Retina (tissue), 1 donor: ENCODE measurements at places on chromosomes 5 and 9.

GRCh38 chr5:14028938-14029584 is 84.6 kb upstream of the DNAH5 start:
- DNase-seq = no peak

DNA sequence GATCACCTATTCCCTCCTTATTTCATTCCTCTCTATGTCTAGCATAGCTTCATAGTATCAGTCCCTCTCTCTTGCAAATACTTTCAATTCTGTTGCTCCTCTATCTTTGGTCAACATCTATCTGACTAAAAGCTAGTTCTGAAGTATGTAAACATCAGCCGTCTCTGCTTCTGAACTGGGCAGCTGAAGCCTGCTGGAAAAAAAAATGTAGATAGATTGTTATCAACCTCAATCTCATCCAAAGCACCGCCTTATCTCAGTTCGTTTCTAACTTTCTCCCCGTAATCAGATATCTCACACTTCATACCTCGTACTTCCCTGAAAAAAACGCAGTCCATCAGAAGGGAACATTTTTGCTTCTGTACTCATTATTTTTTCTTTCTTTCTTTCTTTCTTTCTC is 4.5 kb upstream of the SEMA6A start:
- no peak for DNase-seq

DNA sequence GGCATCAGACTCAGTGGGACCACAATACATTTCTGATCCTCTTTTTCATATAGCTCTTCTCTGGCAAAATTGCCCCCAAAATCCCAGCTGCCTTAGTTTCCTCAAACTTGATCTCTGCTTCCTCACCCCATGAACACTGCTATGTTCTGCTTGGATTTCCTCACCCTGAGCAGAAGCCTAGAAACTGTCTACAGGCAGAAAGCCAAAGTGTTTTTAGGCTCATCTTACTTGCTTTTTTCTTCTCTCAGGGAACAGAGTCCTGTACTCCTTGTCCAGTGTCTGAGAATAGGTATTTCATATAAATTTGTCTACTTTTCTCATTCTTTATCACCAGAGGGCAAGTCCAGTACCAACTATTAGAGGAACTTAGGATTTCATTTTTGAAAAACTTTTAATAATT is 21.5 kb upstream of the UBAP1 start:
- DNase-seq = no peak

- DNase-seq = peak; percentile 34
Observed at GRCh38 chr5:174694611-174695010, 29.8 kb upstream of the MSX2 start.

DNA sequence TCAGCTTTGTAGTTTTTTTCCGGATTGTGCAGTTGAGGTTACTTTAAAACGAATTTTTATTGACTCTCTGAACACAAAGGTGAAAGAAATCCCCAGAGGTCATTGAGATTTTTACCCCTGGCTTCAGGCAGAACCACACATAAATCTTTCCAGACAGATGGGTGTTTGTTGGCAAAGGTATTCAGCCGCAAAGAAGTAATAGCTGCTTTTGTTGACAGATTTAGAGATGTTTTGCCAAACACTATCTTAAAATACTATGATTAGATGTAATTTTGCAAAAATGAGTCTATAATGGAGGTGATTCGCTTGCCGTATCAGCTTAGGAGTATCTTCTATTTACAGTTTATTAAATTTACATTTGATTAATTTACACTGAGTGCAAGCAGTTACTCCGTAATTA is 418.3 kb upstream of the CLINT1 start:
- DNase-seq = no peak

DNA sequence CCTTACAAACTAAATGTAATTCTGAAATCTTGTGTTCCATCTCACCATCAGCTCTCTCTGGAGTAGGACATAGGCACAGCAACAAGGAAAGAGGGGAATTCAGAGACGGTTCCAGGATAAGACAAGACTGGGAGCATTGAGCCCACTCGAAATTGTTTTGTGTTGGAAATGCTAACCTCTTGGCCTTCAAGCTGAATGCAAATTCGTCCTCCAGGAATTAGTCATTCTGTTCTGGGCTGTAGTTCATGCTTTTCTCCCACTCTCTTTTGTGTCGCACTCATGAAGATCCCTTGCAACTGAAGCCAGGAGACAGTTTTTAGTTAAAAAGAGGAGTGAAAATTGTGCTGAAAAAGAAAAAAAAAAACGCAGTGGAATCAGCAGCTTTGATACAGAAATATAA is 121.7 kb upstream of the SEMA6A start:
- DNase-seq = no peak
